Fibroblast of skin of right quadriceps (primary cell): ENCODE measurements at places on chromosomes 7 and 10.

DNA sequence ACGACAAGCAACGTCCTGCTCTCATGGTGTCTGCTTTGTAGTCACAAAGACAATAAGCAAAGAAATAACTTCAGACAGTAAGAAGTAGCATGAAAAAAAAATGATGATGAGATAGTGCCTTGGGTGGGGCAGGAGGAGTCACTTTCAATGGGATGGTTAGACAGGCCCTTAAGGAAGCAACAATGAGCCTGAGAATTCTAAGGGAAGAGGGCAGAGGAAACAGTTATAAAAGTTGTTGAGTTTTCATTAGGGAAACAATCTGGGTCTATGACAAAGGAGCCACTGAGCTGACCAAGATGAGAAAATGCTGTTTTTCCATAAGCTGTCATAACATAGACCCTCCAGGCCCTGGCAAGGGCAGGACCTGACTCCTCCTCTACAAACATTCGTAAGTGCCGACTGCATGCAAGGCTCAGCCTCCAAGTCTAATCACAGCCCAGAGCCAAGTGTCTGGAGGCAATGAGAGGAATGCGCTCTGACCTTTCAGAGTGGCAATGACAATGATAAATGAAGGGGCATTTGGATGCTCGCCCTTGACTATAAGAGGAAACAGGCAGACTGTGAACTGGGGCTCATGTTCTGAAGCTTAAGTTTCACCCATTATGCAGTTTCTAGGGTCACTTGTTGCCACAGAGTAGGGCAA, 43.7 kb downstream of the PPP1R3C start:
- DNase-seq = peak; percentile 50

- peak; percentile 82 for DNase-seq
Measured at GRCh38 chr7:132380059-132380458, 196.2 kb downstream of the PLXNA4 start.

- no peak for DNase-seq
Measured at GRCh38 chr7:51278797-51279196, 37.8 kb downstream of the COBL start.

DNA sequence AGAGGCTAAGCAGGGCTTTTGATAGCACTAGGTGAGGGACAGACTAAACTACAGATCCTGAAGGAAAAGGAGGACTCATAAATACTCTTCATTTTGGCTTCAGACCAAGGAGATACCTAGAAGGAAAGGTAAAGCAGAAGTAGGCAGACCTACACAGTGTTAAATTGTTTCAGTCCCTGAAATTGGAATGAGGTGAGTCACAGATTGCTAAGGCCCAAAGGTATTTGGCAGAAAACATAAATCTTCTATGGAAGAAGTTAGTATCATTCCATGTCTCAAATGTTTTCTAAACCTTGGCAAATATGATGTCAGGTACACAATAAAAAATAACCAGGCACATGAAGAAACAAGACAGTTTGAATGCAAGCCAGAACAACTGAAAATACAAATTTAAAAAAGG, 30.0 kb downstream of the MTERF1 start:
- DNase-seq = peak; percentile 14

- DNase-seq = no peak
Measured at GRCh38 chr7:158061884-158062656, 525.6 kb downstream of the PTPRN2 start.

GRCh38 chr7:111510062-111510461, 52.2 kb downstream of the IMMP2L start:
- DNase-seq = no peak

DNA sequence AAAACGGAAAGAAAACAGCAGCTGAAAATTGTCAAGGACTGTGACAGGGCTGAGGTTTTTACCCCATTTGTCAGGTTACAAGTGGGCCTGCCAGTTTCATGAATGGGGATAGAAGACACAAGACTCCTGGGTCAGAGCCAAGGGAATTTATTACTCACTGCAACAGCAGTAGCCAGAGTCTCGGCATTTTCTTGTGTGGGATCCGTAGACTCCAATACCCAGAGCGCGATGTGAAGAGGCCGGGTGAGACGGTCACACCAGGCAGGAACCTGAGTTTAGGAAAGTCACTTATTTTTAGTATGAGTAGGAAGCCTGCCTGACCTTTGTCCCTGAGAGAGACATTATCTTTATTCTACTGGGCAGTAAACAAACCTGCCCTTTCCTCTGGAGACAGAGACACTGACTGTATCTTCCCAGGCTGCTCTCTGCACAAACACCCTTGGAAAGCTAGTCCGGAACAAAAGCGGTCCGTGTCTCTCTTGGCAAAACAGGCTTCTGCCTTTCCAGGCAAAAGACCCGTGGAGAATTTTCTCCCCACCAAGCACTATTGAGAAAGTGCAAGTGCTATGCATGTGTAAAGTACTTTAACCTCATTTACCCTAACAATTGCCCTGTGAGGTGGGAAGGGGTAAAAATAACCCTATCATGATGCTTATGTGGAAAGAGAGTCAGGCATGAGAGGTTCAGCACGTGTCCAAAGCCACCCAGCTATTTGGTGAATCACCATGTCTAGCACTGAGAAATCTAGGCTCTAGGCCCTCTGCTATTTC, 58.4 kb downstream of the JCAD start:
- DNase-seq = peak; percentile 86

GRCh38 chr10:21399392-21400035, 126.0 kb downstream of the SKIDA1 start:
- DNase-seq = peak; percentile 99

DNA sequence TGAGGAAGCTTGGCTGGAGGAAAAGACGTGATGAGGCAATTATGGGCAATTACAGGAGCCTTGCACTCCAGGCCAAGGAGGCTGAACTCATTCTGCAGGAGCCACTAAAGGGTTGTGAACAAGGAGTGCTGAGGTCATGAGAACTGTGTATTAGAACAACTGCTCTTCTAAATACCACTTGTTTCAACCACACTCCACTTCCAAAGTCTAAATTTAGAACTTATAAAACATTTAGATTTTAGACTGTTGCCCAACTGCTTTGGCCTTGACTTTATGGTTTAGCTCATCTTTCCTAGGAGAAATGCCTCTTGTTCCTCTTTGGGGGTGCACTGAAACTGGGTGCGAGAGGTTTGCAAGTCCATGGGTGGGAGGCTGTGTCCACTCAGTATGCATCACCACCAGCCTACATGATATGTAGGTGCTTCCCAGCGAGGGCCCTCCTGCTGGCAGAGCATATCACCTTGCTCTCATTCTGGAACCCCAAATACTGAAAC, 199.7 kb upstream of the AOAH start:
- no peak for DNase-seq

DNA sequence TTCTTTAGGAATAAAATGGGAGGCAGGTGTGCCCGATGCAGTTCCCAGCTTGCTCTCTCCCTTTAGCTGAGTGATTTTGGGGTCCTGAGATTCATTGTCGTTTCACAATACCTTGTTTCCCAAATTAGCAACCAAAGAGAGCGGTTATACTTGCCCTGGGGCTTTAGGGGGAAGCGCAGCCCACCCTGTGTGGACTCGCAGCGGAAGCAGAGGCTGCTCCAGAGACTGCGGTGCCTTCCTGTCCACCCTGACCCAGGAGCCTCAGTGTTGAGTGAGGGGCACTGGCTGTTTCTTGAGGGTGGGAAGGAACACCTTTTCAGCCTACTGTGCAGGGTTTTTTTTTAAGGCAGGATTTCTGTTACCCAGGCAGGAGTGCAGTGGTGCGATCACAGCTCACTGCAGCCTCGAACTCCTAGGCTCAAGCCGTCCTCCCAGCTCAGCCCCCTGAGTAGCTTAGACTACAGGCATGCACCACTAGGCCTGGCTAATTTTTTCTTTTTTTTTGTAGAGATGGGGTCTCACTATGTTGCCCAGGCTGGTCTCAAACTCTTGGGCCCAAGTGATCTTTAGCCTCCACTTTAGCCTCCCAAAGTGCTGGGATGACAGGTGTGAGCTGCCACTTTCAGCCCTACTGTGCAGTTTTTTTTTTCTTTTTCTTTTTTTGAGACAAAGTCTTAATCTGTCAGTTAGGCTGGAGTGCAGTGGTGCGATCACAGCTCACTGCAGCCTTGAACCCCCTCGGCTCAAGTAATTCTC, 67.0 kb downstream of the DNAJB6 start:
- DNase-seq = no peak

GRCh38 chr10:47344996-47345870, 2.9 kb upstream of the RBP3 start:
- DNase-seq = no peak

DNA sequence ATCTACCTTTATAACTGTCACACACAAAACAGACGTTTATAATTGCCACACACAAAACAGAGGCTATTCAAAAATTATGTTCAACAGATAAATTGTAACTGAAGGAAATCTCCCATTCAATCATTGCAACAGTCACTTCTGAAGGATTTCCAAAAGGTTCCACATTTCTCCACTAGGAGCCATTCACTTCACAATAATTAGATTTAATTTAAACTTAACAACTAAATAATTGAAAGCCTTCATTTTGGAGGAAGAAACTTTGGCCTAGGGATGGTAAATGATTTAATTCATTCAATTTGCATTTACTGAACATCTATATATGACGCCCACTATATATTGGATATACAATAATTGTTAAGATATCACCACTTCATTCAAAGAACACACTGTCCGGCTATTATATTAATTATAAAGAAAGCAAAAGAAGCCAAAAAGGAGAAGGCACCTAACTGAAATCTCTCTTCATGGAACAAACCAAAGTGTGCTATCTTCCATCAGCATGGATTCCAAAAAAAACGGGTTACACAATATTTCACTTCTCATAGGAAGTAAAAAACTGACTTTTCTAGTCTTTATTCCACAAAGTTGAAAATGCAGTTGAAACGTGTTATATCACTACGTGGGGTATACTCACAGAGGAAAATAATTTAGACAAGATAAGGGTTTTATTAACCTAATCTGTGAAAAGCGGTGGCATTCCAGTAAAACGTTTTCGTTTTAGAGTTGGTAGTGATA, 1.7 kb downstream of the ATAD1 start:
- no peak for DNase-seq

DNA sequence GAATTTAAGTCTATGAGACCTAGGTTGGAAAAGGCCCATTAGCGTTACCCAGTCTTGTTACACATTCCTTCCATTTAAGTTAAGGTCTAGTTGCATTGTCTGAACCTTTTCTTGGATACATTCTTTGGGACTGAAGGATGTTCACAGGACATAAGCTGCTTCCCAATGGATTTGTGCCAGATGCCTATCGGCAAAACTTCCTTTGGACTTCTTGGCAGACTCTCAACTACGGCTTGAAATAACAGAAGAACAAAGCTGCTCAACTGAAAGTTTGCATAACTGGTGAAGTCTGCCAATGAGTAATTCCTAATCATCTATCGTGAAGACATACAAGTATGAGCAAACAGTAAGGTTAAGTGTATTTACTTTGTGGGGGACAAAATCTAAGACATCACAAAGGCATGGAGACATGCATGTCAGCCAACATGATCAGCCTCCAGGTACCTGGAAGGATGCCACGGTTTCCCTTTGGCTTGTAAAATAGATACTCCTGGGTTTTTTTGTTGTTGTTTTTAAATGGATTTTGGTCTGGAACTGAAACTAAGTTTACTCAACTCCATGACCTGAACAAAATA, 35.4 kb downstream of the MALSU1 start:
- peak; percentile 98 for DNase-seq

- no peak for DNase-seq
Measured at GRCh38 chr10:97001183-97001991, 169.3 kb downstream of the LCOR start.
